ENCODE measurements at places on chromosomes 6 and 20.

DNA sequence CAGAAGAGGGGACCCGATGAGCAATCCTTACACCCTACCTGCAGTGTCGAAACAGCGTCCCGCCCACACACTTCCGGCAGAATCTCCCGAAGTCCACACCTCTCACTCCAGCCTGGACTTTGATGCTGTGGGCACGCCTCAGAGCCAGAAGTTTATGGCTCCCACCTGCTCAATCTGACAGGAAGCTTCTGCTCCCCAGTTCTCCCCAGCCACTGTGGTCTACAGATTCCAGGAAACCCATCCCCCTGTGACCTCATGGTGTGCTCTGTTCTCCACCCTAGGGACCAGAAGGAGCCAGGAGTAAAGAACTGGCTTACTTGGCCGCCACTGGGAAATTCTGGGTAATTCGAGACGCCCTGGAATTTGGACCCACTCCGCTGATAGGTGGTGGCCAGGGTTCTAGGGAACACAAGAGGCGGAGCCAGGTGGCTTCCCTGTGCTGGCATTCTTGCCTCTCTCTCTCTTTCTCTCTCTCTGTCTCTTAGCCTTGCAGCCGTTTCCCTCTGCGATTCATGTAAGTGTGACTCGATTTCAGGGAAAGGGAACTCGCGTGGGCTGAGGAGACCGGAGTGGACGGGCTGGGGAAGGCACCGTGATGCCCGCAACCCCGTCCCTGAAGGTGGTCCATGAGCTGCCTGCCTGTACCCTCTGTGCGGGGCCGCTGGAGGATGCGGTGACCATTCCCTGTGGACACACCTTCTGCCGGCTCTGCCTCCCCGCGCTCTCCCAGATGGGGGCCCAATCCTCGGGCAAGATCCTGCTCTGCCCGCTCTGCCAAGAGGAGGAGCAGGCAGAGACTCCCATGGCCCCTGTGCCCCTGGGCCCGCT, at the start of gene TRIM15:
TRIM15 (plus strand) TSS at position 457 of the 828 bp plus-strand sequence; CDS start at position 596, 139 bp downstream.
- no peak for DNase-seq

GRCh38 chr6:44446626-44447300, 59.3 kb downstream of the CDC5L start:
- no peak for DNase-seq

GRCh38 chr20:36093804-36094145, 60.8 kb upstream of the EPB41L1 start:
- no peak for DNase-seq

DNA sequence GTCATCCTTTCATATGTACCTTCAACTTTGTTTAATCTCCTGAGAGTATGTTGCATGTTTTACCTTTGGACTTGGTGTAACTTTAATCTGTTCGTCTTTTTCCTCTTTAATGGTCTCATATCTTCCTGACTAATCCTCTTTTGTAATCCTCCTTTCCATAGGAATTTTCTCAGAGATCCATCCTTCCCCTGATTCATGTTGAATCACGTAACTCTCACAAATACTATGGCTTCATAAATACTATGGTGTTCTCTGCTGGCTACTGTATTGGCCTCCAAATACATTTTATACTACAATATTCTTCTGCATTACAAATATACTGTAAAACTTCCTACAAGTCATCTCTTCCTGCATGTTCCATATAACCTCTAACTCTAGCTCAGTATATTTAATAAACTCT, 317.7 kb upstream of the ADGRB3 start:
- no peak for DNase-seq

DNA sequence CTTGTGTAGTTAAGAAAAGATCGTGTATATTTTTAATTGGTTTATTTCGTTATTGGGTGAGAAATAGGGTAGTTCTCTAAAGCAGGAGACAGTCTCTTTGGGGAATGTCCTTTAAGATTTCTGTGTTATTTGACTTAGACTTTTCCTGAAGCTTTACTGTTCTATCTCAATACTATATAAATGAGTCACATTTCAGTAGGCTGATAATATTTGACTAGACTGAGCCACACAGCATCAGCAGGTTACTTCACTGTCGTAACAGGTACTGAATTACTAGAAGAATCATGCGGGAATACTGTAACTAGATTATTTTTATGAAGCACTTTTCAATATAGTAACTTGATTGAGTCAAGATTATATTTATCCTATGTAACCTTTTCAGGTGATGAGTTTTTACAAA, 1.4 kb downstream of the SMAP1 start:
- no peak for DNase-seq

GRCh38 chr6:79872986-79873385, 74.4 kb downstream of the ELOVL4 start:
- DNase-seq, result no peak

GRCh38 chr6:45118754-45119153, 209.4 kb upstream of the RUNX2 start:
- no peak for DNase-seq

DNA sequence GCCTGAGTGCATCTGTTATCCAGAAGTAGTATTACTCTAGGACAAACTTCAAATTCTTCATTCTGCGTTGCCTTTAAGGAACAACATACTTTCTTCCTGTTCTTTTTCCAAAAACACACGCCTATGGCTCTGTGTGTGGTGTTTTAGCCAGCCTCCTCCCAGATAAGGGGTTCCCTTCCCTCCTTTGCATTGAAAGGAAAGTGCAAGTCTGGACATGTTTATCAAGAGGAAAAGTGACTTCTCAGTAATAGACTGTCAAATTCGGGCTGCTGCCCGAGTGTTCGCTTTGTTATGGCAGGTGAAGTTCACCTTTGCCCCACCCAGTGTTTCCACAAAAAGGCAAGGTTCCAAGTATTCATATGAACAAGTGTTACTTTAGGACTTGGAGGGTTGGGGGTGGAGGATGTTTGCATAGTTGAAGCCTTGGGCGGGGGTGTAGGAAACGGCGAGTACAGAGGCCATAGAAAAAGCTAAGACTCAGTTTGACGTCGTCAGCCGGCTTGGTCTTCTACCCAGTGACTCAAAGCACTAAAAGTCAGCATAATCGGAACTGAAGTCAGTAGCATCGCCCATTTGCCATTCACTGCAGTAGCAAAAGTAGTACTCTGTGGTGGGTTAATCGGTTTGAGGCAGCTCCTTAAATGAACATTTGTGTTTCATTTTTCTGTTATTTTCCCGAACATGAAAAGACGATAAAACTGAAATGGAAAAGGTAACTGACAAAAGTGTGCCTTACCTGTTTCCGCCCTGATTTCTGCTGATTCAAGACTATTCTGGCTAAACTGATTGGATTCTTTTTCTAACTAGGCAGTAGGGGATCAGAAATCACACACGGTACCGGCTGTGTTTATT, 12.5 kb downstream of the PRDM1 start:
- DNase-seq, result peak; percentile 47

DNA sequence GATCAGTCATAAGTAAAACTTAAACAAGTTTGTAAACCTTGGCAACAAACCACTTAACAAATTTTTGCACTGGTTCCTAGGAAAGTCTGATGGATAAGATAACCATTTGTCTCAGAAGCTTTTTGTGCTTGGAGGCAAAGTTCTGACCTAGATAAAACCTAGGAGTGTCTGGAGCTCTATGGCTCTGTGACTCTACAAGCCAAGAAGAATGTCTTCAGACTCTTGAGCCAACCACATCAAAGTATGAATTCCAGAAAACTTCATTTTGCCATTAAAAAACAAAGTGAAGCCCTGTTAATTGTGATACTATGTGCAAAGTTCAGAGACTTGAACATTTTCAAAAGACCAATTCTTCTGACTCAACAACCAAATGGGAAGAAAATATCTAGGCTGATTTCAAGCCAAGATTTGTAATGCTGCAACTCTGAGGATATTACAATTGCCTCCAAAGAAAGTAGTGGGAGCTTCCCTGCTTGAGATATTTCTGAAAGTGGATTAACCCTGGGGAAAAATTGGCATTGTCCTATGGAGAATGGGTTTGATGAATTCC, 158.1 kb upstream of the FOXQ1 start:
- no peak for DNase-seq

- no peak for DNase-seq
Observed at GRCh38 chr6:25875563-25875905, 1.5 kb upstream of the SLC17A3 start.

DNA sequence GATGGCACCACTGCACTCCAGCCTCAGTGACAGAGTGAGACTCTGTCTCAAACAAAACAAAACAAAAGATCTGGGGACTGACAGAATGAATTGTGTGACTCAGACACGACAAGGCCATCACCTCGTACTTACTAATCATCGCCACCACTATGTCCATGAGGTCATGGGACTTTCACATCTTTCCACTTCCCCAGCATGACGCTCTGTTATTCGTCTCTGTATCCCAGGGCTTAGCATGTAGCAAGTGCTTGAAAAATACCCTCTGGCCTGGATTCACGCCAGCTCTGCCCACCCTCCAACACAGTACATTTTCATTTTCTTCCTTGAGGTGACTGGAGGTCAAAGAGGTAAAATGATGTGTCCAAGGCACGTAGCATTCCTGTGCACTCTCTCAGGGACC, 27.8 kb downstream of the FGD2 start:
- no peak for DNase-seq

DNA sequence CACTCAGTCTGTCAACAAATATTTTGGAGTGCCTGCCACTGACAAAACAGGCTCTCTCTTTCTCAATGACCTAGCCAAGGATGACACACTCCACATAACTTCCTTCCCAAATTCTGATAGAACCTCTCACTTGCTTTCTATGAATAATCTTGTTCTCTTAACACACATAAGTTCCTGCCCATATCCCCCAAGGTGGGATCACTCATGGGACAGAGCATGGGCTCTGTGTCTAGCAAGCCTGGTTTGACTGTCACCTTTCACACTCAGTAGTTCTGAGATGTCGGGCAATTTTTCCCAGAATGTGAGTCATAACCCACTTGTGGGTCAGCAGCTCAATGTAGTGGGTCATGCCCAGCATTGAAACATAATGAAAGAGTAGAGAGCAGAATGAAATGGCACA, 78.1 kb downstream of the LRFN2 start:
- no peak for DNase-seq

- DNase-seq, result no peak
Observed at GRCh38 chr6:106334646-106335448, 9.3 kb upstream of the ATG5 start.

DNA sequence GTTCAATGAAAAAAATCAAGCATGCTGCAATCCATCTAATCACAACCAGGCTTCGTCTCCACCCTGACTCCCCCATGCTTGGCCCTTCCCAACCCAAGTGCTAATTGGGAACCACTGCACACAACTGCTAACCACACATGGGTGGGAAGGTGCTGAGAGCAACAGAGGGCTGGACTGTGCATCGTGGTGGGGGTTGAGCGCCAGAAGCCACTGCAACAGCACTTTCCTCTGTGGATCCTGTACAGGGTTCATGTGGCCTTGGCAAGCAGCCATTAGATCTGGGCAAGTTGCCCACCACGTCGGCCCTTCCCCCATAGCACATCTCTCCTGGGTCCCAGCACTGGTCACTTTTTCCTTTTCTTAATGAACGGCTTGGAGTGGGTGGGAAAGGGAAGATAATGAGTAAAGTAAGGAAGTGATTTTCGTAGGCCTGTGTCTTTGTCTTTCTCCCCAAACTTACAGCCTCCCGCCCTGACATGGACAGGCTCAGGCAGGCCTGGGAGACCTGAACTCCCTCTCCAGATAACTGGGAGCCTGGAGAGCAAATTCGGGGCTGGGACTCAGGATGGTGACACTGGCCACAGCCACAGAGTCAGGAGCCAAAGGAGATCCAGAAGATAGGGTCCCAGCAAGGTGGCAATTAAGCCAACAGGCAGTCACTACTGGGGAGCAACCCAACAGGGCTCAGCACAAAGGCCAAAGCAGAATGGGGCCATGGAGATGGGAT, 34.4 kb upstream of the MRPS10 start:
- DNase-seq, result no peak

- no peak for DNase-seq
Observed at GRCh38 chr20:43977252-43977651, 62.6 kb downstream of the TOX2 start.

DNA sequence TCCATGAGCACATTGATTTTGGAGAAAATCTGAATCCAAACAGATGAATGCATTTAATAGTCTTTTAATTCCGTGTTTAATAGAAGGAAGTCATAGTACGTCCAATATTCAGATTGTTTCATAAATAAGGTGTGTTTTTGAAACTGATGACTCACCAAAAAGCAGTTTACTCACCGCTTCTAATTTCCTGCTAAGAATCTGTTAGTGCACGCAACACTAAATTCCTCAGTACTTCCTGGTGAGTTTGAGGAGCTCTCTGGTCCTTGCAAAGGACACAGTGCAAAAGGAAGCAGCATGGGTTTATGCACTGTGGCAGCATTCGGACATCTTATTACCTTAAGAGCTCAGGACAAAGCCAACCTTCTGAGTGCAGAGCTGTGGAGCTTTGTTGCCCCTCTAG, 2.3 kb upstream of the ADGRF1 start:
- DNase-seq, result no peak

DNA sequence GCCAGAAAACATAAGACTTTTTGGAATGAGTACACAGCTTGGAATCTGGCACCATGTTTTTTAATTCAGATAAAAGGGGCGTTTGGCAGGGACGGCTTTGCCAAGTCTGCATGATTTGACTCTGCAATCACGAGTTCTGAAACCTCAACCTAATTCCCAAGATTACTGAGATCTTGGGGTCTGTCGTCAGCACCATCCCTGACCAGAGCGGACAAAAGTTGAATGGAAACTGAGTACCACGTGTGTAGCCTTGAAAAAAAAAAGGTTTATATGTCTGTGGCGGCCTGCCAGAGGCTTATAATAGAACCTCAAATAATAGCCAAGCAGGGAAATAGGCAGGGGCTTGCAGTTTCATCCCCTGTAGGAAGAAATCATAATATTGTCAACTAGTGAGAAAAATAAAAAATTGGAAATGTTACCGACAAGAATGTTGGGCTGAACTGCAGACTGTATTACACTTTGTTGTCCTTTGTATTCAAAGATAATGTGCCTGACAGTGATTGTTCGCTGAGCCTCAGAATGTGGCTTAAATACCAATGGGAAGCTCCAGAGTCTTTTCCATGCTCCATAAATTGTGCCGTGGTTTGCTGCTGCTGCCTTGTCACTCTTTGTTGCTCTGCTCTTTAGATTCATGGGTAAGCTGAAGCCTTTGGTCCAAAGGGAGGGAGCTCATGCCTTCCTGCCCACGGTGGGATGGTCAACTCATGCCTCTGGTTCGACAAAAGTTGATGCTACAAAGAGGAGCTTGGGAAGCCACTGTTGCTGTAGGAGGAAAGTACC, 118.8 kb upstream of the ARID1B start:
- no peak for DNase-seq

DNA sequence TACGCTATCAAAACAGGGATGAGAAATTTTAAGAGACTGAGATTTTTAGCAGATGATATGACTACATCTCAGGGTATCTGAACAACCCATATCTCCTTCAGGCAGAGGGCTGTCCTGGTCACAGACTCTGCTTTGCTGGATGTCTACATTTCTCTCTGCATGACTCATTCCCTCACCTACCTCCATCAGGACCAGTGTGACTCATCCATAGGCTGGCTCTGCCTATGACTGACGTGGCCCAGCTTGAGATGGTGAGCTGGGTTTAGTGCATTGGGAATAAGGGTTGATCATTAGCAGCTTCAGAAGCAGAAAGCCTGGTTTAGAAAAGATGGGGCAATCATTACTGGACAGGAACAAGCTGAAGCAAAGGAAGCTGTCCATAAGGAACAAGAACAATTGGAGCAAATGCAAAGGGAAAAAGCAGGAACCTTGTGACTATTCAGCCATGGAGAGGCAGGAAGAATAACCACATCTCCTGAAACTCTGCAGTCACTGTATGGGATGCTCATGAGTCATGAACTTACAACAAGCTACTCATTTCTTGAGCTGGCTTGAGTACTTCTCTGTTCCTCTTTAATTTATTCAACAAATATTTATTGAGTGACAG, 86.4 kb upstream of the CBLN4 start:
- DNase-seq, result no peak

- no peak for DNase-seq
Observed at GRCh38 chr6:168158213-168158979, 79.4 kb upstream of the FRMD1 start.

- no peak for DNase-seq
Observed at GRCh38 chr6:137258170-137258569, 39.0 kb upstream of the IFNGR1 start.
